ENCODE measurements at places on chromosomes 4 and X.

- no peak for DNase-seq
These were observed 645.4 kb downstream of the BCOR start for GRCh38 chrX:39452401-39452800.

GRCh38 chr4:188002323-188002722 lies 6.8 kb downstream of the ZFP42 start:
- DNase-seq: no peak

DNA sequence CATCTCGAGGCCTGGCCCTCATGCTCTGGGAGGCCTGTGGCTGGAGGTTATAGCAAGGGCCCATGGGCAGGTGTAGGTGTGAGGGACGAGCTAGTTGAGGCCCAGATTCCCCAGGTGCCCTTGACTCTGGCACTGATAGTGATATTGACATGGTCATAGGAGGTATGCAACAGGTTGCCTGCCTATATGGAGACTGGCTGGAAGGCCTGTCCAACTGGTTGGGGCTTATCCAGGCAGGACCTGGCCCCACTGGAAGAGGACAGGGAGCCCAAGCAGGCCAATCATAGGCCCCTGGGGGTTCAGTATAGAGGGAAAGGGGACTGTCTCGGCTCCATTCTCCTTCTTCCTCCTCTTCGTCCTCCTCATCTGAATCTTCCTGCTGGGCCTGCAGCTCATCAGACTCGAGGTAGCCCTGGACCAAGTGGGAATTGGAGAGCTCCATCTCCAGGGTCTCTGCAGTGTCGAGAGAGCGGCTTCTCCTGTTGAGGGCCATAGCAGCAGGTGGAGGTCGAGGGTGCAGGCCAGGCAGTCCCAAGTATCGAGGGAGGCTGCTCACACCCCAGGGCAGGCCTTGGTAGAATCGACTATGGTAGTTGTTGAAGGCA lies 15.3 kb downstream of the AMER1 start:
- DNase-seq: no peak

DNA sequence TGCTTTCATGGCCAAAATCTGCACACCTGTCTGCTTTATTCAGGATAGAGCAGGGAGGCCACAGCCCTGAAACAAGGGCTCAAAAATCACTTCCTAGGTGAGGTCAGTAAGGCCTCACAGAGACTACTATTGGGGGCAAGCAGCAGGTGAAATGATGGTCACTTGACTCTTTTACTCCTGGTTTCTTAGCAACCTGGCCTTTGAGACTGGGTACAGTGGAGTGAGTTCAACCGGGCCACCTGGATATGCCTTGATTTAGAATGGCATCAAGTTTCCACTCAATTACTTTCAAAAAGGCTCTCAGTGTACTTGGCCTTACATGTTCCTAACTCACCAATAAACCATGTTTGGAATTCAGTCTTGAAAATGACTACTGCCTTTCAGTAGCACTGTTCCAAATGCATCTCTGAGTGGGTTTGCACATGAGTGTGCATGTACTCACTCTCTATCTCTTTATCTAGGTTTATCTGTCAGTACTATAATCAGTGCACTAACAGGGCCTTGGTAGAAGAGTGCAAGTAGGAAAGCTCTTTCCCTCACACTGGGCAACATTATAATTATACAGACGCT lies 388.2 kb downstream of the OPHN1 start:
- DNase-seq: no peak

GRCh38 chr4:54781756-54782155 lies 124.0 kb downstream of the KIT start:
- DNase-seq: no peak

DNA sequence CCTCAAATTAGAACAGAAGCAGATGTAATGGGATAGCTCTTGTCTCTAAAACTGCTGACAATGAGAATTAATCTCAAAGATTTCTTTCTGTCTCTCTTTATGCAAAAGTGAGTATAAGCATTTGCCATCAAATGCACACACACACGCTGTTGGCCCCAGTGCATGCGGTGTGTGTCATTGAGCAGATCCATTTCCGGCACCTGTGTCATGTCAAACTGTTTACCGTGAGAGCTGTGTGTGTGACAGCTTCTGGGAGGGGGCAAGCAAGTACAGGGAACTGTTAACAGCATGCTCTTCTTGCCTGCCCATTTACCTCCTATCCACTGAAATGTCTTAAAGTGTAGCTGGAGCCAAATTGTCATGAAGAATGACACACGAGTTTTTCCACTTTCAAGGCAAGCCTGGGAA lies 297.9 kb upstream of the FAT4 start:
- DNase-seq: no peak

DNA sequence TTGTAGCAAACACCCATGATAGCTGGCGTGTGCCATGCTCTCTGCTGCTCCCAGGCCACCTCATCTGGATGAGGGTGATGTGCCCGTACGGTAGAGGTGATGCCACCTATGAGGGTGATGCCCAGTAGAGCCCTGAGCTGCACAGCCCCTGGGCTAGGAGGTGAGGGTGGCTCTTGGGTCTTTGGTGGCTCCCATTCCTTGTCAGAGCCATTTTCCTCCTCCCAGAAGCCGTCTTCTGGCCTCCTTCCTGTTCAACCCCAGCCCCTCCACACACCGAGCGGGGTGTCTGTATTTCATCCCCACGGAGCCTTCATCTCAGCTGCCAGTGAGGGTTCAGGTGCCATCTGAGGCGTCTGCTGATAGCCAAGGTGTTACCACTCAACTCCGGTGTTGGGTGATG lies 12.0 kb upstream of the TNIP2 start:
- DNase-seq: no peak

- DNase-seq: no peak
These were observed 11.2 kb upstream of the UBA6 start for GRCh38 chr4:67712000-67712625.

GRCh38 chr4:19806865-19807264 lies 444.8 kb upstream of the SLIT2 start:
- no peak for DNase-seq

GRCh38 chr4:37043342-37043741 lies 201.2 kb upstream of the NWD2 start:
- no peak for DNase-seq

DNA sequence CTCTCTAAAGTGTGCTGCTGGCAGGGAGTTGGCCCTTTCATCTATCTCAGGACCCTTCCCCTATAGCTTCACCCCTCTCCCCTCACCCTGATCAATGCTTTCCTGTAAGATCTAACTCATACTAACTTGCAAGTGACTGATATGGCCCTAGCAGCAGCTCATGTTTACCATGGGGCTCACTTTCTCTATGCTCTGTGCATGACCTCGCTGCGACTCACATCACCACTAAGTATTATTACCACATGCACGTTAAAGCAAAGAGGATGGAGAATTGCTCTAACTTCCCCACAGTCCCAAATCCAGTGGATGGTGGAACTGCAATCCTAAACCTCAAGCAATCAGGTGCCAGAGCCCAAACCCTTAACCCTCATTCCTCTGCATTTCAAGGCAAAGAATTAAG lies 626.6 kb downstream of the MID1IP1 start:
- no peak for DNase-seq

DNA sequence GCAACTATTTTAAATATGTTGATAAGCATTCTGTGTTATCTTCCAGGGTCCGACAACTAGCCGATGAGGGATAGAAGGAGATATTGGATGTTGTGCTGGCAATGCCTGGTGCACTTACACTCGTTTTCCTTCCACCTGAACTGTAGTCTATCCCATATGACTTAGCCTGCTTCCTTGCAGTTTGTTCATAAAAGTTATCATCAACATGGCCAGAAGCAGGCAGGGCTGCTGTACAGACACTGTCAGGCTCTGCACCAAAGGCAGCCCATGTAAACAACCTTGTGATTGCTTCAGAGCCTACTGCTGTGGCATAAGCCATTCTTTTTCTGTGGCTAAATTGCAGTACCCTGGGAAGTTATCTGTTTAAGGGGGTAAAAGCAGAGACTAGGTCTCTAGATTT lies 1.6 kb downstream of the MAPK10 start:
- DNase-seq: no peak

GRCh38 chr4:164441109-164441508 lies 312.8 kb upstream of the SMIM31 start:
- no peak for DNase-seq

DNA sequence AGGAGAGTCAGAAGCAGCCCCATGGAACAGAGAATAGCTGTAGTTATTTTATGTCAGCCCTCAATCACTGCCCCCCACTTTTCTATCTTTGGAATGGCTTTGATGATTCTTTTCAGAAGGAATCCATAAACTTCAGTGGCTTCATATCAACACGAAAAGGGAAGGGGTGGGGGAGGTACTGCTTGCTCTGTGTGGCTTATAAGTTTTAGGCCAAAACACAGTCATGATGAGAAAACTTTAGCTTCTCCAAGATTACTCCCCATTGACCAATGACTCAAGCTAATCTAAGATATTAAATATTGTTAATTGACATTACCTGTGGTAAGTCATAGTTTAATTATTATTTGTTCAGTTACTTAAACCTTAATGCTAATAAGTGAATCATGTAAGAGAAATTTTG lies 669.6 kb upstream of the FAM241A start:
- no peak for DNase-seq

GRCh38 chrX:50327235-50327634 lies 122.7 kb downstream of the CCNB3 start:
- DNase-seq: no peak

DNA sequence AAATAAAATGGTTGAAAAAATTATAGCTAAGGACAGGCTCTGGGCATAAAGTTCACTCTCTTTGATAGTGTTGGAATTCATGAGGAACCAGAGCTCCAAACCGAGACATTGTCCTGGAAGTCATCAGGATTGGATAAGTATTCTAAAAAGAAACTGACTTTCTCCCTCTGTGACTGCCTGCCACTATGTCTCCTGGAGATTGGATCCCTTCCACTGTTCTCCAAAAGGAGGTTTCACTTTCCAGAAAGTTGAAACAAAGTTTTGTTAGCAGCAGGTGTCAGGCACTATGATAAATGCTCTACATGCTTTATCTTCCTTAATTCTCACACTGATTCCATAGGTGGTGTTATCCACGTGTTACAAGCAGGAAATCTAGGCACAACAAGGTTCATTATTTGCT lies 16.8 kb downstream of the BANK1 start:
- no peak for DNase-seq

DNA sequence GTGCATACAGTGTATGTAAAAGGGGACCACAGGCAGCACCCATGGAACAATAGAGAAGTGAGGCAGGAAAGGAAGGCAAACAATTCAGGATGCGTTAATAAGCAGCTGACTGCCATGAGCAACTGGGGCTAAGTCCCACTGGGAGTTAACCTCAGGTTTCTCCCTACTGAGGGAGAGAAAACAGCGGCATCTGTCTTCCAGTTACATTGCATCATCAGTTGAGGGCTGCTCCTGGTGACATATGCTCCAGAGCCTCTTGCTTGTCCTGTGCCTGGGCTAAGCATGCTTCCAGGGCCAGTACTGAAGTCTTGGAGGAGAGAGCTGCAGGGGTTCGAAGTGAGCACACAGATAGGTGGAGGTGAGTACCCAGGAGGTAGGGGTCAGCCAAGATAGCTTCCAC lies 24.3 kb downstream of the RAI2 start:
- no peak for DNase-seq

DNA sequence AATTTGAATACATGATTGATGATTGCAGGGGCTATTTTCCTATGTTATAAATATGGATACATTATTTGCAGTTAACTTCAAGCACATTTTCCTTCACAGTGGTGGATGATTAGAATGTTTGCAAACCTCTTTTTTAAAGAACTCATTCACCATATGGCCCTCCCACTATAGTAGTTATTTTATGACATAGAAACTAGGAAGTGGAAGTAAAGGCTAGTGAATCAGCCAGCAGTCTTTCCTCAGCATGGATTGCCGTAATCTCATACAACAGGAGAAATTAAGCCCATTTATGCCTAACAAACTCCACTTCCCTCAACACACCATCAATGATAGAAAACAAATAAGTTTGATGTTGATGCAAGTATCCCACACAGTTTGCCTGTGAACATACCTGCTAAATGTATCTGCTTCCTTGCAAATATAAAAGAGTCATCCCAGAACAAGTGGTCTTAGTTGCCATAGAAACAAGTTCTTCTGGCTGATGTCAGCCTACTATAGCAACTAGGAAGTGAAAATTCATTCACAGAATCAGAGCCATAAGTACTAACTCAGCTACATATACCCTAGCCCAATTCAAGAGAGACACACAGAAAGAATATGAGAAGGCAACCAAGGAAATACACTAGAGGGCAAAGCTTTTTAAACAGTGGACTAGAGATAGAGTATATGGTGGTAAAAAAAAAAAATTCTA lies 100.9 kb upstream of the RADX start:
- DNase-seq: no peak

DNA sequence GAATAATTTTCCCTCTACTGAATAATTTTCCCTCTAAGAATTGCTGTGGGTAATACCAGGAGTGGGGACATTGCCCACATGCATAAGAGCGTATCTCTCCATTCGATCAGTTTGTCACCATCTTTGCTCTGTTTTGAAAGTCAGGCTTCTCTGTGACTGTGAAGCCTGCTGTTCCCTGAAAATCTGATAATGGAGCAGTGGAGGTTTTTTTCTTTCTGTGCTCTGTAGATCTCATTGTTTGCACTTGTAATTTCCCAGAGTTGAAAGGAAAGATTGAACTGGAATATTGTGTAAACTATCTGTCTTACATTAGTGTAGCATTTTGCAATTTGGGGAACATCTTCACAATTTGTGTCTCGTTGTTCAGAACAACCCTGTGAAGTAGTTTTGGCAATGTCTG lies 4.3 kb downstream of the ZXDB start:
- no peak for DNase-seq

DNA sequence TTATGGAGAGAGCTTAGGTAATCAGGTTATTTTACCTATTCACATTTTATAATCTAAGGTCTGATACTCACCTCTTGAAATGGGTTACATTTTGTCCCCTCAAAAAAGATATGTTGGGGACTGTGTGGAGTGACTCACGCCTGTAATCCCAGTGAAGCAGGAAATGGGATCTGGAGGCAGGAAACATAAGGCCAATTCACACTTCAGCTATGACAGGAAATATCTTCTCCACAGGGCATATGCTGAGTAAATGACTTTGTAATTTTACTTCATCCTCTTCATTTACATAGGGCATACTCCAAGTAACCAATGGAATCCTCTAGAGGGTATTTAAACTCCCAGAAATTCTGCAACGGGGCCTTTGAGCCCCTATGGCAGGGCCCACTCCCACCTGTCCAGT lies 54.8 kb upstream of the ZMAT1 start:
- no peak for DNase-seq

GRCh38 chrX:4091046-4091760 lies 377.8 kb upstream of the PRKX start:
- DNase-seq: no peak

DNA sequence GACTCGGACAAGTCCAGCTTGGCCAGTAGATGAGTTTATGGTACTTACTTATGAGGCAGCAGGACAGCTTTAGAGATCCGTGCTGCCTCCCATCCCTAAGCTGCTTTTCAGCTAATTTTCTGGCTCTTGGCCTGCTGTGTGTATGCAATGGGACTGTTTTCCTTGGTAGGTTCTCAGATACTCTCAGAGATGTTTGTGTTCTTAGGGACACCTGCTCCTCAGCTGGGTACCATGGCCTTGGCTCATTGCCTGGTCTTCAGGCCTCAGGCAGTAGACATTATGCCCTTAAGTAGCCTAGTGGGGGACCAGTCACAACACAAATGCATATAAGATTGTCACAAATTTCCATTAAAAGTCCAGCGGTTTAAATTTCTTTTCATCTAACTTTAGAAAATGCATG lies 688.0 kb downstream of the PCDH7 start:
- DNase-seq: no peak

- DNase-seq: no peak
These were observed 9.6 kb upstream of the STK32B start for GRCh38 chr4:5041699-5042098.

- no peak for DNase-seq
These were observed 124.6 kb downstream of the COL4A6 start for GRCh38 chrX:108313669-108314068.
